Adipocyte (in vitro differentiated cells): ENCODE measurements at places on chromosomes 16 and 17.

GRCh38 chr17:6386041-6386630 lies 48.8 kb downstream of the AIPL1 start:
- DNase-seq: no peak

DNA sequence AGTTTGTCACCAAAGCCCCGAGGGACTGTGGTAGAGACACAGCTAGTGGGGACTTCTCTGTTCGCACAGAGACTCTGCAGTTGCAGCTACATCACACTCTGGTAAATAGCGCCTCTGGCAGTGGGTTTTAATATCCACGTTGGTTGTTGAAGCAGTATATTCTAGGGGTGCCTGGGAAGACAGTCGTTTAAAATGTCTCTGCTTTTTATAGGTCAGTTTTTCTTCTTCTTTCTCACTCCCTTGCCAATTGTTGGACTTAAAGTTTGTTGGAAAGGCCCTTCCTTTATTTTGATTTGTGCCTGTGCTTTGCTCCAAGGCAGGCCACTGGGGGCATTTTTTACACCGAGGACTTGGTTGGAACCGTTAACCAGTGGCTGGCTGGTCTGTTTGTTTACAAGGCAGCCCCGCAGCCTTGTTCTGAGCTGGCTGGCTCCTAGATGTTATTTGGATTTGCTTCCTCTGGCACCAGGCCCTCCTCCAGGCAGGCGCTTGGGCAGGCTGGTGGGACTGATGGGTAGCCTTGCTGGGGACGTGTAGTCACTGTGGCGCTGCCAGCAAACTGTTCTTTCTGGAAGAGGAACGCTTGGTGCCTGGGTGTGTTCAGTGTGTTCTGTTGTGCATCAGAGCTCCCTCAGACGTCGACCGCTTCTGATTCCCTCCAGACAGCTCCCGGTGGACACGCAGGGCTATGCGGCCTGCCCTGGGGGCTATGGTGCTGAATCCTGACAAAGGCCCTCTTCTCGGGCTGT lies 218.2 kb upstream of the CHMP6 start:
- peak; percentile 37 for DNase-seq

- DNase-seq: peak; percentile 51
These were observed 162.2 kb upstream of the TNRC6C start for GRCh38 chr17:77796176-77796860.

GRCh38 chr16:87086156-87086555 lies 231.0 kb downstream of the C16orf95 start:
- peak; percentile 51 for DNase-seq

DNA sequence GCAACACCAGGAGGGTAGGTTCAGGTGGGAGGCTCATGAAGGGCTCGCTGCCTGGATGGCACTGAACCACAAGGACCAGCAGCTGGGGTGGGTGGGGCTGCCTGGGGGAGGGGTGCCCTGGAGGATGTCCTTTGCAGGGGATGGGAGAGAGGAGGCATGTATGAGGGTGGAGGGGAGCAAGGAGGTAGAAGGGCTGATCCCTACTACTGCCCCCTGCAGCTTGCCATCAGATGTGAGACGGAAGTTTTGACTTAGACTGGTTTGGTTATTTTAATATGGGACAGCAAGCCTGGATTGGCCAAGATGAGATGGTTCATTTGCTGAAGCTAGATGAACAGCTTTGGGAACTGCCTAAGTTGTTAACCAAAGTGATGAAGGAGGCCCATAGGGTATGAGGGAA lies 115.9 kb downstream of the SEC14L1 start:
- DNase-seq: no peak

DNA sequence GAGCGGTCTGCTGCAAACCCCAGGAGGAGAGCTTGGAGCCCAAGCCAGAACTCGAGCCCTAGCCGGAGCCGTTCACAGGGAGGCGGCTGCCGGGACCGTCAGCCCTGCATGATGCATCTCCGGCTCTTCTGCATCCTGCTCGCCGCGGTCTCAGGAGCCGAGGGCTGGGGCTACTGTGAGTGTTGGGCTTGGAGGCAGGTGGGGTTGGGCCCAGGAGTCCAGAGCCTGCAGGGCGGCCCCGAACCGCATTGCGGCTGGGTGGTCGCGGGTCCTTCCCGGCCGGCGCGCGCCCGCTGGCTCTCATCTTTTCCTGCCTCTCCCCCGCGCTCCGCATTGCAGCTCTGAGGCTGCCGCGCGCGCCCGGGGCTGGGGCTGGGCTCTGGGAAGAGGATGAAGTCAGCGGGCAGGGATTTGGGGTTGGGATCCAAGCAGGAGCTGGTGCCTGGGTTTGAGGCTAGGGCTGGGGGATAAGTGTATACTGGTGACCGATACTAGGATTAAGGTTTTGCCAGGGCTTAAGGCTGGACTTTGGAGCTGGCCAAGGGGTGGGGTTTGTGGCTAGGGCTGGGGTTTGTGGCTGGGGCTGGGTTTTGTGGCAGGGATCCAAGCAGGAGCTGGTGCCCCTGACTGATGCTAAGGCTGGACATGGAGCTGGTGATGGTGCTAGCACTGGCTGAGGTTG lies 532 bp downstream of the CNTNAP1 start:
- DNase-seq: peak; percentile 84

DNA sequence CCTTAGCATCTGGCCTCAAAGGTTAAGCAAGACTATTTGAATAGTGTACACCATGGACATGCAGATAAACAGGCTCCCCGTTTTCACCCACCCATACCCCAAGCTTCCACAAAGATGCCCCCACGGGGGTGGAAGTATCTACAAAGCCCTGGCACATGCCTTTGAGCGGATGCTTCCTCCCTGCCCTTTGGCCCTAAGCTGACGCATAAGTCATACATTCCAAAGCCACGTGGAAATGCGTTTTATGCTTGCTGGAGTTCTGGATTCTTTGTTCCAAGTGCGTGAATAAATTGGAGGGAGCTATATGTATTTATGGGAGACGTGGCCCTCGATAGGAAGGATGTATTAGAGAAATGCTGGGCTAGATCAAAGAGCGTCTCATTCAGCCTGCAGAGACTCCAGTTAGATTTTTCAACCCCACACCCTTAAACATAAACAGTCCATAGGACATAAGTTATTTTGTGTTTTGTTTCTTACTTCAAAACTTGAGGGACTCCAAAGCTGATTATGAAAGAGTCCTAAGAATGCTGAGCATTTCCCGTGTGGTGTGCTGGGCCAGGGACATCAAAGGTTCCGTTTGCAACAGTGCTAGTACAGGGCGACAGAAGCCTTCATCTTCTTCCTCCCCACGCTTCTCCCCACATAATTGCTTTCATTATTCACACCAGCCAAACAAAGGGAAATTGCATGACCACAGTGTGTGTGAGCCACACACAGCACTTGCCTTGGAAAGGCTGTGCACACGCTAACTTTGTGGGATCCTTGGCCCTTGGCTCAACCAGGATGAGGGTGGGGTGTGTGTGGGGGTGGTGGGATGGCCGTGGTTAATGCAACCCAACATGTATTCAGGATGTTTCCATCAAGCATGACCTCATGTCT lies 73.6 kb downstream of the WIPI1 start:
- peak; percentile 78 for DNase-seq

GRCh38 chr16:26951950-26952349 lies 114.8 kb upstream of the C16orf82 start:
- DNase-seq: peak; percentile 2

DNA sequence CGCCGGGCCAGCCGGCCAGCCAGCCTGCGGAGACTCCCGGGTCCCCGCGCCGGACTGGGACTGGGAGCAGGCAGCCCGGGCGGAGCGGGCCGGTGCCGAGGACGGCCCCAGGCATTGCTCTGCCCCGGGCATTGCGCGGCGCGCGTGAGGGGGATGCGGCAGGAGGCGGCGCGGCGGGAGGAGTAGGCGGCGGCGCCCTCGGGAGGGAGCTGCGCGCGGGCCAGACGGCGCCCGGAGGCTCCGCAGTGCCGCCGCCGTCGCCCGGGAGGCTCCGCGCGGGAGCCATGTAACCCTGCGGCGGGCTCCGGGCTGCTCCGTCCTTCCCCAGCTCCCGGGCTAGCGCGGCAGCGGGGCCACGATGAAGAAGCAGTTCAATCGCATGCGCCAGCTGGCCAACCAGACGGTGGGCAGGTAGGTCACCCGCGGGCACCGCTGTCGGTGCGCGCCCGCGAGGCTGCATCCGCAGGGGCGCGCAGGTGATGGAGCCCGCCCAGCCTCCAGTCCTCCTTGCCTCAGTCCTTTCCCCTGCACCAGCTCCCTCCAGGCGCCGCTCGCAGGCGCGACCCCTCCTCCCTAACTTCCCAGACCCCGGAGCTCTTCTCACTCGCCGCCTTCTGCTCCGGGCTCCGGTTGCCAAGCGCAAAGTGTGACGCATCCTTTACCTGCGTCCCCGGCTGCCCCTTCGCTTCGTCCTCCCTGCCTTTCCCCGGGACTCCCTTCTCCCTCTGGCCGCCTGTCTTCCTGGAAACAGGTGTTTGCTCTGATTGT lies at the start of gene ARHGAP44:
TSS of gene ARHGAP44 (plus strand) at position 18 of the 768 bp plus-strand sequence. CDS start at position 359, 341 bp downstream.
- DNase-seq: peak; percentile 85

GRCh38 chr17:31692632-31693031 lies 166.4 kb downstream of the COPRS start:
- no peak for DNase-seq

- no peak for DNase-seq
These were observed 57.9 kb downstream of the MYO1D start for GRCh38 chr17:32819035-32819434.

DNA sequence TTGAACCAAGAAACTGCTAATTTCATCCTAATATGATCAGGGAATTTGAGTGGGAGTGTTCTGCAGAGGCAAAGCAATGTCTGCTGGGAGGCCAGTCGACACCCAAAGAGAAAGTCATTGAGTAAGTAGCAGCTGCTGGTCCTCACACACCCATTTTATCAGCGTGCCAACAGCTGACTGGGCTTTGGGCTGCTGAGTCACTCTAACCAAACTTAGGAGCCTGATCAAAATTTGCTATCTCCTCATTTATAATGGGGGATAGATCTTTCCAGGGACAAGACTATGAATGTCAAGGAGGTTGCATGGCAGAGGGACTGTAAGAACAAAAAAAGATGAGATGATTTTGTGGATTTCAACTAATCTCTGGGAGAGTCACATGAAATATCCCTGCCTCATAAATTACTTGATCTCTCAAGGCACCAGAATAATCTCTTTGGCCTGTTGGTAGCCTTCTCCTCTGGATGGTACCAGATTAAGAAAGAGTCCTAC lies 32.9 kb downstream of the CPSF4L start:
- peak; percentile 88 for DNase-seq

- no peak for DNase-seq
These were observed 42.7 kb downstream of the PGS1 start for GRCh38 chr17:78421084-78421533.

- peak; percentile 75 for DNase-seq
These were observed 7.0 kb upstream of the C1QTNF8 start for GRCh38 chr16:1102921-1103635.

DNA sequence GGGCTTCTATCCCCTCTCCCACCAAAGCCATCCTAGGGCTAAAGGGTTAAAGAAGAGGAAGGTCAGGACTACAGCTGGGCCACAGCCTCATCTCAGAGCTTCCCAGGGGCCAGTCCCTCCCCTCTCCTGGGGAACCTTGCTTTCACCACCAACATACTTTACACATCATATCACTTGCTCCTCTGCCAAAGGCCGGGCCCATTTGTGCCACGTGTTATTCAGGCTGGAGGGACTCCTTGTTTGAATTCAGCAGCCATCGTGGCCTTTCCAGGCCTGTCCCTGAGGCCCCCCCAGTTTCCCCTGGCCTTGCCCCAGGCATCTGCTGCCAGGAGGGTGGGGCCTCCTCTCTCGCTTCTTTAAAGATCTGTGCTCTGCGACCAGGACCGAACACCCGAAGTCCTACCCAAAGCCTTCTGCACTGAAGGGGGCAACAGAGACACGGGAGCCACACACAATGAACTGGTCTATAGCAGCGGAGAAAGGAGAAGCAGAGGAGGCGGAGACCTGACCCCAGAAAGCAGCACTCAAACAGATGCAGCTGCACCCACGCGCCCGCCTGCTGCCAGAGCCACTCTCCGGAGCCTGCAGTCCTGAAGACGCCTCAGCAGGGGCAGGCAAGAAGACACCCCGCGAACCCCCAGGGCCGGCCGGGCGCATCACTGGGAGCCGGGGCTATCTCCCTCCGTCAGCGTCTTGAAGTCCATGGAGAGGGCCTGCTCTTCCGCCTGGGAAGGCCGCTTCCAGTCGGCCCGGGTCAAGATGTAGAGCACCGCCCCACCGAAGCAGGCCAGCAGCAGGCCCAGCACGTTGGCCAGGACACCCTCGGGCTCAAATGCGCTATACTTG lies 12.1 kb downstream of the CYB561 start:
- peak; percentile 85 for DNase-seq

- no peak for DNase-seq
These were observed 25.4 kb downstream of the MPP2 start for GRCh38 chr17:43881758-43882505.

GRCh38 chr16:66427036-66427860 lies at the start of gene BEAN1:
Gene BEAN1 (plus strand): TSS chr16:66427295. CDS start chr16:66437677, 10,382 bp downstream.
- peak; percentile 71 for DNase-seq

GRCh38 chr17:1896243-1897104 lies 66.7 kb downstream of the RPA1 start:
- no peak for DNase-seq

GRCh38 chr16:66904846-66905632 lies 13.6 kb downstream of the CDH16 start:
- peak; percentile 41 for DNase-seq

- DNase-seq: no peak
These were observed 10.5 kb downstream of the SLC5A10 start for GRCh38 chr17:18962494-18962815.
